ENCODE measurements at places on chromosomes 6 and 20.
A peak's percentile ranks its signal among the peaks of the same experiment; 100 is the strongest.

GRCh38 chr20:49925901-49926454, 10.2 kb upstream of the RNF114 start:
- peak; percentile 26 for DNase-seq

DNA sequence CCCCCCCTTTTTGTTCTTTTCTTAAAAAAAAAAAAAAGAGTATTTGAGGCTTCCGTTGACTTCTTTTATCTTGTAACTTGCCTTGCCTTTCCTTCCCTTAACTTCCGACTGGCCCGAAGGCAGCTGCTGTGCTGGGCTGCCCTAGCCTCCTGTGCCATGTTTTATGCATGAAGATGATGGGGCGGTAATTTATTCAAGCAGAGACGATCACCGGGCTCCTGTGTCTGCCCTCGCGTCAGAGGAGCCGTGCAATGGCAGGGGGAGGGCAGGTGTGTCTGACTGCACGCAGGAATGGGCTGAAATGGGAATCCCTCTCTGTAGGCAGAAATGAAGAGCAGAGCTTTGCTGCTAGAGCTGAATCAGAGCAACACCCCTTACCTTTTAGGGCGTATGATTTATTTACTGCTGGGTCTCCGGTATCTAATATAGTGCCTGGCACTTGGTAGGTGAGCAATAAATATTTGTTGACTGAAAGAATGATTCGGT, 106.3 kb upstream of the RIPOR2 start:
- DNase-seq = no peak

- no peak for DNase-seq
Measured at GRCh38 chr6:17397764-17398194, 4.4 kb downstream of the CAP2 start.

GRCh38 chr6:111973118-111973761, 80.7 kb upstream of the CCN6 start:
- peak; percentile 92 for DNase-seq

- no peak for DNase-seq
Measured at GRCh38 chr6:4274382-4275082, 139.2 kb upstream of the ECI2 start.

- DNase-seq = no peak
Measured at GRCh38 chr6:33958526-33959328, 154.9 kb upstream of the MLN start.

DNA sequence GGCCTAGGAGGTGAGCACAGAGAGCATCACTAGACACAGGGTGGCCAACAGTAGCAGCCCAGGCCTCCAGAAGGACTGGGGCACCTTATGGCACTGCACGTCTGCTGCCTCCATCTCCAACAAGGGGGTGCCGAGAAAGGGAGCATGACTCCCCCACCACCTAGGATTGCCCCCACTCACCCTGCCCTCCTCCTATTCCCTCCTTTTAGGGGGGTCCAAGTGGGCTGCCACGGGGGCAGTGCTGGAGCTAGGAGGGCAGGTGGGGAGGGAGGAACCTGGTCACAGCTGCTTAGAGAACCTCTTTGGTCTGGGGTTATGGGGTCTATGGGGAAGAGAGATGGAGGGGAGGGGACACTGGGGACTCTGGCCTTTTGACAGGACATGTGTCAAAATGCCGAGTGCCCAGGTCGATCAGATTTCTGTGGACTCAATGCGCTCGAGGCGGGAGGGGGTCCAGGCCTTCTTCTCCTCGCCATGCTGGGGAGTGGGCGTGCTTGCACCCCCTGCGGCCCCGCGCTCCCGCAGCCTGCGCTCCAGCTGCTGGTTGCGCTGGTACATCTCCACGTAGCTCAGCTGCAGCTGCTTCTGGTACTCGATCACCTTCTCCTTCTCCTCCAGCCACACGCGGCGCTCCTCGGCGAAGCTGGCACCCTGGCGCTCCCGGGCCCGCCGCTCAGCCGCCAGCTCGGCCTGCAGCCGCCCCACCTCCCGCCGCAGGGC, 4.5 kb upstream of the FASTKD5 start:
- no peak for DNase-seq

DNA sequence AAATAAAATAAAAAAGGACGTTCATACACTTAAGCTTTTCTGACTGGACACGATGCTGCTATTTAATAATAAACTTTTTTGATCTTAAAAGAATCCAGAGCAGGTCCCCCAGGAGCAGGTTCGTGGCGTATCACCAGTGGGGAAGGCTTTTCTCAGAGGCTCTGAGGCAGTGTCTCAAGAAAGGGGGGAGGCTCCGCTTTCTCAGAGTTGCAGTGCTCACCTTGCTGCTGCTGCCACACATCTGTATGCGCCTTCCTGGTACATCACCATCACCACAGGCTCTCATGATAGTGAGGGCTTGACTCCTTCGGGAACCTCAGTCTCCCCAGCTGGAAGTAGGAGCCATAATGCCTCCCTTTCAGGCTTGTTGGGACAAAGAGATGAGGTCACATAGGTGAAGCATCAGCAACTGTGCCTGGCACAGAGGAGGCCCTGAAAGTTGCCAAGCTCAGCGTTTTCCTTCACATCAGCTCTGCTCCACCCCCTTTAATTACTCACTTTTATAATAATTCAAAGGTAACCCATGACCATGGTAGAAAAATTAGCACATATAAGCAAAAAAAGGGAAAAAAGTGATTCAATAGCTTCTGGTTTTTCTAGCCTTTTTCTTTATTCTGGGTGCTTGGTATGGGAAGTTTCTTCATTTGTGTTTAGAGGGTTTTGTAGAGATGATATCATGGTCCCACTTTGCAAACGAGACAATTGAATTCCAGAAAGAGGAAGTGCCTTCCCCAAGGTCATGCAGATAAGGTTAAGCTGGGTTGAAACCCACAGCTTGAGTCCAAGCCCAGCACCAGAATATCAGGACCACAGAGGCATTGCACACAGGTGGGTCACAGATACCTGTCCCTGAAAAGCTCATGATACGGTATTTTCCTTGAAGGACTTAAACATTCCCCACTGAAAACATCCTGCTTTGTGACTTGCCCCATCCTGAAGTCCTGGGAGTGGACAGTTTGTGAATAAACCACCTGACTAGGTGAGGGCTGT, 24.5 kb downstream of the SRSF3 start:
- DNase-seq = peak; percentile 60

- no peak for DNase-seq
Measured at GRCh38 chr6:88804701-88805100, 158.7 kb downstream of the RNGTT start.

GRCh38 chr20:10466325-10466724, 31.2 kb downstream of the SLX4IP start:
- DNase-seq = no peak

GRCh38 chr6:21663966-21664313, 70.4 kb downstream of the SOX4 start:
- no peak for DNase-seq

- DNase-seq = no peak
Measured at GRCh38 chr20:57400231-57400701, 9.1 kb downstream of the RBM38 start.

GRCh38 chr6:82569022-82569421, 205.4 kb downstream of the TPBG start:
- no peak for DNase-seq

All from inflammatory macrophage treated with lipopolysaccharide for 1 hour (primary cell).